ENCODE measurements at places on chromosomes 11 and 22.
A peak's percentile ranks its signal among the peaks of the same experiment; 100 is the strongest.

GRCh38 chr11:128643661-128644317 lies 50.1 kb upstream of the FLI1 start:
- DNase-seq: no peak

DNA sequence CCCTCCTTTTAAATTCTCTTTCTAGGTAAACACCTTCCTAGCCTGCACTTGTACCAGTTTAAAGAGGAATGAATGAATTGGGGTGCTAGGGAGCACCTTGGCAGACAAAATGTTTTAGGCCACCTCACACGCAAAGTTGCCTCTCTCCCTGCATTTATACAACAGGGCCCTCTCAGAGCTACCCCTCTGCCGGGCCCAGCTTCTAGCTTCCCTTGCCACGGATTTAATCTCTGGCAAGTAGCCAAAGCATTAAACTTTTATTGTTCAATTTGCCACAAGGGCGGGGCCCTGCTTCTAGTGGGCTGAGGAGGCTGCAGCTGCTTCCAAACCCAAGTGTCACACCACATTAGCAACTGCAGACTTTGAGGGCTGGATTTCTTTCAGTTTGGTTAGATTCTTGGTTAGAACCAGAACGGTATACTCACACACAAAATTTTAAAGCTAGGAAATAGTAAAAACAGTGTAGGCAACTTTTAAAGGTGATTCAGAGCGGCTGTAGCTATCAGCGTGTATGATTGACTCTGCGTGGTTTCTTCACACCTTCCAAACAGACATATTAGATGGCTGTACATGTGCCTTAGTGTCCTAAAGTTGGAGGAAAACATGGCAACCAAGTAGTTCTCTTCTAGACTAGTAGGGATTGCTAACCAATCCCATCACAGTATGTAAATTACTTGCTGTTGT lies 6.5 kb downstream of the KREMEN1 start:
- DNase-seq: no peak

DNA sequence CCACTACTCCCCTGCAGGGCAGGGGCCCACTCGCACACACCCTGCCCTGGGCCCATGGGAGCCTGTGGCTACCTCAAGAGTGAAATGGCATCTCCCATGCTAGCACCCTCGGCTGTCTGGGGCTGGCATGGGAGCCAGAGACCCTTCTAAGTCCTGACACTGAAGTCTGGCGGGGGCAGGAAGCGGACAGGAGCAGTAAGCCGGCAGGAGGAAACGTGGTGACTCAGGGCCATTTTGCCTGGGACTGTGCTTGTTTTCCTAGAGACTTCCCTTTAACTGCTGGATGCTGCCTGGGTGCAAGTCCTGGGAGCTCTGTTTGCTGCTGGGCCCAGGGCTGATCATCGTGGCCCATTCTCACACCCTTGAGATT lies 16.8 kb downstream of the RELT start:
- no peak for DNase-seq

GRCh38 chr11:20364341-20364792 lies 853 bp downstream of the HTATIP2 start:
- DNase-seq: no peak

DNA sequence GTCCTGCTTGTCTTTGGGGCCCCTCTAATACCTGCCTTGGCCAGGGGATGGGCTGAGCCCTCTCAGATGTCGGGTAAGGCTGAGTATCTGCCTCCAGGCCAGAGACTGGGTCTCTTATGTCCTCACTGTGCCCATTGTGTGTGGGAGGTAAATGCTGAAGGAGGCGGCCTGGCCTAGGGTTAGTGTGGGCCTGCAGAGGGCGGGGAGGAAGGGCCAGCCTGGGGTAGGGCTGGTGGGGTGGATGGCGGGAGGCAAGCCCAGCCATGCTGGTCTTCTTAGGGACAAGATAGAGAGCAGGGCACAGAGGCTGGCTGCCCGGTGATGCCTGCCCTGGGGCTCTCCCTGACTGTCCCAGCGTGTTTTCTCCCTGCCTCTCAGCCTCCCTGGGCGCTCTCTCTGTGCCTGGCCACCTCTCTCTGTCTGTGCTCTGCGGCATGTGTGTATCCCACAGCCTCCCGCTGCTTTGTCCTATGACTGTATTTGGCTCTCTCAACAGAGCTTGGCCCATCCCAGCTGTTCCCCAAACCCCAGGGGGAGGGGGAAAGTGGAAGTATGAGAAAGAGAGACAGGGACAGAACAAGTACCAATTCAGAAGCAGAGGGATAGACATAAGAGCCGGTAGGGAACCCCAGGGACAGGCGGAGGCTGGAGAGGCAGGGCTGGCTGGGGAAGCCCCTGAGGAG lies 57.0 kb downstream of the PDE2A start:
- DNase-seq: no peak

GRCh38 chr11:44727373-44728287 lies 868 bp downstream of the TSPAN18 start:
- peak; percentile 59 for DNase-seq

- no peak for DNase-seq
These were observed 767.5 kb downstream of the NTM start for GRCh38 chr11:132137981-132138313.

GRCh38 chr11:130762638-130763037 lies 153.6 kb downstream of the SNX19 start:
- DNase-seq: no peak

- DNase-seq: no peak
These were observed 764.8 kb upstream of the LUZP2 start for GRCh38 chr11:23732026-23732425.

DNA sequence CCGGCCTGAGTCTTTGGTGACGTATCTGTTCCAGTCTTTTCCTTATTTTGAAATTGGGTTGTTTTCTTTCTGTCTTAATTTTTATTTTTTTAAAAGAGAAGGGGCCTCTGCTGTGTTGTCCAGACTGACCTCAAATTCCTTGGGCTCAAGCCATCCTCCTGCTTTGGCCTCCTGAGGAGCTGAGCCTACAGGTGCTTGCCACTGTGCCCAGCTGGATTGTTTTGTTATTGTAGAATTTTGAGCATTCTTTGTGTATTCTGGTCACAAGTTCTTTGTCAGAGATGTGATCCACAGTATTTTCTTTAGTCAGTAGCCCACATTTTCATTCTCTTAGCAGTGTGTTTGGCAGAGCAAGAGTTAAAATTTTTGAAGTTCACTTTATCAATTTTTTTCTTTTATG lies 100.1 kb downstream of the ATXN10 start:
- DNase-seq: no peak

- no peak for DNase-seq
These were observed 144.5 kb downstream of the DBX1 start for GRCh38 chr11:20015529-20016427.

DNA sequence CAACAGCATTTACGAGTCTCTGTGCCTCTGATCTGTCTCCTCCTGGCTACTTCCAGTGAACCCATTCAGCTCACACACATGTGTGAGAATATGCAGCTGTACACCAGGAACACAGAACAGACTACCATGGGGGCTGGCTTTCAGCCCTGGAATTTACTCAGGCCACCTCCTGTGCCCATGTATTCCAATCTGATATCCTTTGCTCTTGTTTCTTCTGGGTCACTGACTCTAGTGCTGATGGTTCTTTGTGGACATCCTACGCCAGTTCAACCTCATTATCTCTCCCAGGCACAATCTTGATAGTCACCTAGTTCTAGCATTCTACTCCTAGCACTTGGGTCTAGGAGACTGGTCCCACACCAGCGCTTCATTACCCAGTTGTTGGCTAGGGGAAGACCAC lies 23.0 kb upstream of the ZC3H12C start:
- no peak for DNase-seq

GRCh38 chr11:83816572-83817187 lies 530.5 kb upstream of the CCDC90B start:
- no peak for DNase-seq

DNA sequence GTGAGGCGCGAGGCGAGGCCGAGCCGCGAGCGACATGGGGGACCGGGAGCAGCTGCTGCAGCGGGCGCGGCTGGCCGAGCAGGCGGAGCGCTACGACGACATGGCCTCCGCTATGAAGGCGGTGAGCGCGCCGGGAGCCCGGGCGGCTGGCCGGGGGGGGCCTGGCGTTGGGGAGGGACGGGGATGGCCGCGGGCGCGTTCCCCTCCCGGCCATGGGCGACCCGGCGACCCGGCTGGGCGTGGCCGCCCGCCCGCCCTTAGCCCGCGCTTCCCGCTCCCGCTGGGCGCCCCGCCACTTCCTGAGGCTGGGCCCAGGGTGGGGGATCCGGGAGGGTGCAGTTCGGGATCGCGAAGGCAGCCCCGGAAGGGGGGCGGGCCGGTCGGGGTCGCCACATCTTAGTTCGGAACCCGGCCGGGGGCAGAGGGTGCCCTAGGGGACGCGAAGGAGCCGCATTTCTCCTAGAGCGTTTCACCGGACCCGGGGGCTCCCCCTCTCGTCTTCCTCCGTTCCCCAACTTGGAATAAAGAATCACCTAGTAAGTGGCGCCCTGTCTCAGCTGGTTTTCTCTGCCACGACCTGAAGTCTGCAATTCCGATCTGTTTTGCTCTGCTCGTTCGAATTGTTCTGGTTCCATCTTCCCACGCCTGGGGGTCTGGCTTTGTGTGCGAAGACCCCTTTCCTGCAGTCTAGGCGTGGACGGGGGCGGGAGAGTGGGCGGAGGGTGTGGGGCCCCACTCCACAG lies 536 bp downstream of the YWHAH start:
- no peak for DNase-seq

GRCh38 chr11:99601179-99601578 lies 580.4 kb downstream of the CNTN5 start:
- DNase-seq: no peak

GRCh38 chr11:129861702-129862522 lies 33.5 kb downstream of the NFRKB start:
- DNase-seq: no peak

- DNase-seq: no peak
These were observed 78.2 kb downstream of the FBLN1 start for GRCh38 chr22:45580726-45581381.

All from stimulated activated CD8-positive, alpha-beta memory T cell treated with anti-CD3 and anti-CD28 coated beads, Interleukin-15, amount 100 ng/mL, for 24 hours (primary cell).